ENCODE measurements at places on chromosomes 16 and 17.

GRCh38 chr17:9880582-9880999, 24.5 kb downstream of the RCVRN start:
- no peak for DNase-seq

DNA sequence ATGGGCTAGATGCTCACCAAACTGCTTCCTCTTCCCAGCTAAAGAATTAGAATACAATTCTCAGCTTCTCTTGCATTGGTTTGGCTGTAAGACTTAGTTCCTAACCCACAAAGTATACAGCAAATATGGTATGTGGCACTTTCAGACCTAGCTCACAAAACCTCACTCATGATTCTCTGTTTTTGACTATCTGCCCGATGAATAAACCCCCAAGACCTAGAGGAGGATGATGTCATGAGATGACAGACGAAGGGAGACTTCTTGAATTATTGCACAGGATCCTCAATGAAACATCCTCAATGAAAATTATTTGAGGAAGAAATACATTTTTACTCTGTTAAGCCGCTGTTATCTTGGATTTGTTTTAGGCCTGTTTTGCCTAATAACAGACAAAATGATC, 14.3 kb downstream of the CNOT1 start:
- no peak for DNase-seq

DNA sequence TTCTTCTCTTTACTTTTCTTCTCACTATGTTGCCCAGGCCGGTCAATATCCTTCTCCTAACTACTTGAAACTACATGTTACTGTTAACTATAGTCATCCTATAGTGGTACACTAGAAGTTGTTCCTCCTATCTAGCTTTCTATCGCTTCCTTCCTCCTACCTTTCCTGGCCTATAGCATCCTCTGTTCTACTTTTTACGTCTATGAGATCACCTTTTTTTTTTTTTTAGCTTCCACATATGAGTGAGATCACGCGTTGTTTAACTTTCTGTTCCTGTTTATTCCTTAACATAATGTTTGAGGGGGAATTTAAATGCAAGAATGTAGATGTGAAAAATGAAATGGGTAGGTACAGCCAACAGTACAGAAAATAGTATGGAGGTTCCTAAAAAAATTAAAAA, 30.5 kb upstream of the YPEL2 start:
- DNase-seq, result no peak

GRCh38 chr17:7112510-7113108, 2.0 kb downstream of the ASGR2 start:
- DNase-seq, result no peak

DNA sequence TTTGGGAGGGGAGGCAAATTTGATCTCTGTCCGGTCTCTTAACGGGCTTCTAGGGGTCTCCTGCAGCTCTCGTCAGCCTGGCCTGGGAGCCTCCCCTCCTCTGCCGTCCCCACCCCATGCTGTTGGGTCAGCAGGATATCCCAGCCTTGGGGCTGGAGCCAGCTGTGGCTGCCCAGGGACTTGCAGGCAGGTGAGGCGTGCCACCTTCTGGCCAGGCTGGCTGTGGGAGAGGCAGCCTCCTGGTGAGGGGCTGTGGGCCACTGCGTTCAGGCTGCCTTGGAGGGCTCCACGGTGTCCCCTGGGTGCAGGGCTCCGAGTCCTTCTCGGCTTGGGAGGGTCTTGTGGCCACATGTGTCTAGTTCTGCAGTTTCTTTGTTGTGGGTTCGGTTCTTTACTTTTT, 34.6 kb downstream of the TBCD start:
- no peak for DNase-seq

GRCh38 chr17:77462090-77462489, 321.3 kb downstream of the SEC14L1 start:
- no peak for DNase-seq

- DNase-seq, result no peak
Observed at GRCh38 chr17:66508896-66509844, 206.8 kb downstream of the PRKCA start.

- DNase-seq, result no peak
Observed at GRCh38 chr16:84663433-84664101, 15.3 kb downstream of the KLHL36 start.

DNA sequence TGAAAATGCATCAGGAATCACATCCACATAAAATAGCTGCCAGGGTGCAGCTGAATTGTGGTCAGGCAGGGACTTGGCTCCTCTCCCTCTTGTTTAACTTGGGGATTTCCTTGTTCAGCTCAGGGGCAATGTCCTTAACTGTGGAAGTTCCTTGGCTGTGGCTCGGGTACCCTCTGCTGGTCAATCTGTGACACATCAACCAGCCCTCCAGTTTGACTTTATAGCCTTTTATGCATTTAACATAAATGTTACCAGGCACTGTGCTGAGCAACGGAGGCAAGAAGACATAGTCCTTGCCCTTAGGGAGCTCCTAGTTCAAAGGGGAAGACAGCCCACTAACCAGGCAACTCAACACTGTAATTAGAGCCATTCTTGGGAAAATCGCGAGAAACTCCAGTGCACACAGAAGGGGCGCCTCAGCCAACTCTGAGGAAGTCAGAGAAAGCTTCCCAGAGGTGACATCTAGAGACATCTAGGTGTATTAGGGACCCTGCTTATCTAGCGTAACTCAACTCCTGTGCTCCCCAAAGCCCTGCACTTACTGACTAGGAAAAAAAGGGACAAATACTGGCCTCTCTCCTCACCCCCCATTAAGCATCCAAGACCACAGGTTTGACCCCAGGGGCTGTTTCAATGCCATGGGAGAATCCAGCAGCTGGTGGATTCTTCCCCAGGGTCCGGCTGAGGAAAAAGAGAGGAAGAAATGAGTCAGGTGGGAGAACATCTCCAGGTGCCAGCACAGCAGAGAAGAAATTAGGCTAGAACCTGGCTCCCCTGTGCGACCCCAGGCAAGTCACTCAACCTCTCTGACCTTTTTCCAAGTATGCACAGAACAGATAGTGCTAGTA, 17.3 kb upstream of the EEF2K start:
- peak; percentile 50 for DNase-seq

- DNase-seq, result no peak
Observed at GRCh38 chr16:89900885-89901284, 17.8 kb upstream of the MC1R start.

GRCh38 chr16:65658349-65658748, 536.5 kb upstream of the CDH11 start:
- no peak for DNase-seq

- DNase-seq, result no peak
Observed at GRCh38 chr17:17795296-17795695, 41.5 kb downstream of the SREBF1 start.

GRCh38 chr17:8025176-8025911, 13.5 kb upstream of the ALOX15B start:
- DNase-seq, result no peak

DNA sequence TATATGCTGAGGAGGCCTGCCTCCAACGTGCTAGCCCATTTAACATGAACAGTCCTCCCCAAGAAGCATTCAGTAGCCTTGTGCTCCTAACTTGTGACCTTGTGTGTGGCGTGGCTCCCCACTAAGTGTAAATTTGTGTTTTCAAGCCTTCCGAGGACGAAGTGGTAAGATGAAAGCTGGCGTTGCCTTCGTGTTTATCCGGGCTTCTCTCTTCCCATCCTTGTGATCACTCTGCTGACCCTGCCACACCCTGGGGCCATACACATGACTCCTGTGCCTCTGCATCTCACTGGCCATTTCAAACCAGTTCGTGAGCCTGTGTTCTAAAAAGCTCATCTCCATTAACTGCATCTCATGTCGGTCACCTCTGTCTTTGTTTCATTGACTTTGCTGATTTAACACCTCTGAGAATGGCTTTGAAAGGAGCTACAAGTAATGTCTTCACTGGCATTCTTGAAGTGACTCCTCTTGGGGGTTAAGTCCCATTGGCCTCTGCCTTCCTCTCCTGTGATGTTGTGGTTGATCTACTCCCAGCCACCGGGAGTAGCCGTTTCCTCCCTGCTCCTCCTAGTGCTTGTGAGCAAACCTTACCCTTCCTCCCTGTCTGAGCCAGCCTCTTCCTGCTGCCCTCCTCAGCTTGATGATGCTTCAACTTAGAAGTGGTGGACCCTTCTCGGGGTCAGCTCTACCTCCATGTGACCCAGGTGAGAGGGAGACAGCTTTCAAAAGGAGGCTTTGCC, 27.4 kb upstream of the NAGLU start:
- no peak for DNase-seq

- no peak for DNase-seq
Observed at GRCh38 chr16:89420204-89420603, 70.2 kb downstream of the ANKRD11 start.

DNA sequence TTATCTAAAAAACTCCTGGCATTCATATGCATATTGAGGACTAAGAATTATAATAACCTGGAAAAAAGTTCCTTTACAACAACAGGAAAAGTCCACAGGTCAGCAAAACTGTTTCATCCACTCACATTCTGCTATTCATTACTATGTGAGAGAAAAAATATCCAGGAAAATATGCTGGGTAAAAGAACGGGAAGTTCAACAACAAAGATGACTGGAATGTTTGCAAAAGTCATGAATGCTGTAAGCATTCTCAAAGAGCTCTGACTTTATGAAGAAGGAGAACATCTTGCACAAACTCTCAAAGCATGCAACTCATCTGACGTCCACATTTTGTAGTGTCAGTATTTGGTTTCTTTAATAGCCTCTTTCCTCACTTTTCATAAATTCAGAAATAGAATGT, 56.9 kb upstream of the ALDH3A1 start:
- no peak for DNase-seq

DNA sequence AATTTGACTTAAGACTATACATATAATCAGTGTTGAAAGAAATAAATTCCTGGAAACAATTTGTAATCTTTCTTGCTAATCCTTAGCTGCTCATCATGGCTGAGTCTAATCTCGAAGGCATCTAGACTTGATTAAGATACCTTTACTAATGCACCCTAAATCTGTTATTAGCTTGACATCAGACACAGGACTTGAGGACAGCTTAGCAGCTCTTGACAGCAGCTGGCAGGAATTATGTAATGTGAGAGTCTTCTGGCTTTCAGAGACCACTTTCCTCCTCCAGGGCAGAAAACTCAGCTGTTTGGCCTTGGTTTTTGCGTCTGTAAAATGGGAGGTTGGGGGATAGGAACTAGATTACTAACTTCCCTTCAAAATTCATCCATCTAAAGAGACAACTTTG, 7.1 kb upstream of the MPP2 start:
- DNase-seq, result no peak

DNA sequence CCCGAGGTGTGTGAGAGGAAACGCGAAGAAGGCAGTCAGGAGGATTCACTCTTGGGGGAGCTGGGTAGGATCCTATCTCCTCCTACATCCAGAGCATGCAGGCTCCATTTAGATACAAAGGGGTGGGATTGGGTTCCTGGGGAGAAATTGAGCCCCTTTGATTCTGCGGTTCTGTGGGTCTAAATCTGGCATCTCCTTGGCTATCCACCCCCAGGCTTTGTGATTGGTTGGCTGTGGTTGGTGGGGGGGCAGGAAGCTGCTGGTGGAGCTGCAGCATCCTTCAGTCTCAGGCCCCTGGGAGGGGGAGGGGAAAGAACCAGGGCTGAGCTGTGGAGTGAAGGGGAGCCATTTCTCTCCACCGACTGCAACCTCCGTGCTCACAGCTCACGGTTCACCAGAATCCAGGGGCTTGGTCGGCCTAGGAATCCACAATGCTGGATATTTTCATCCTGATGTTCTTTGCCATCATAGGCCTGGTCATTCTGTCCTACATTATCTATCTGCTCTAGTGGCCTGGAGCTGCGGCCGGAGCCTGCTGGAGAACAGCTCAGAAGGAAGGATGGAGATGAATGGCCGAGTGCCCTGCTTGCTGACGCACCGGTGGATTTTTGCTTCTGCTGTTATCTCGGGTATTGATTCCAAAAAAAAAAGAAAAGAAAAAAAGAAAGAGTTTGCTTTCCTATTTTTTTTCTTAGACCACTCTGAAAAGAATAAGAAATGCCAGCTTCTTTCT, at the start of gene LASP1NB:
Gene LASP1NB, plus strand, starts transcription at position 352 of the 733 bp plus-strand sequence.
- DNase-seq, result peak; percentile 88

DNA sequence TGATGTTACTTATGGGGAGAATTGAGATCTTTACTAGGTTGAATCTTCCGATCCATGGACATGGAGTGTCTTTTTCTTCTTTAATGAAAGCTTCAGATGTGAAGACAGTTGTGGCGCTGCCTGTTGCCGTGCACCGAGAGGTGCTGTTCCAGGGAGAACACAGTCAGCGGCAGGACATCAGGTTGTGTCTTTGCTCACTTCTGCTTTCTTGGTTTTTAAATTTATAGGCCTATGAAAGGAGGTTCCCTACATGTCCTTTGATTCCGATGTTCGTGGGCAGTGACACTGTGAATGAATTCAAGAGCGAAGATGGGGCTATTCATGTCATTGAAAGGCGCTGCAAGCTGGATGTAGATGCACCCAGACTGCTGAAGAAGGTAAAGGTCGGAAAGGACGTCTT, 49.8 kb downstream of the SEC14L1 start:
- no peak for DNase-seq

DNA sequence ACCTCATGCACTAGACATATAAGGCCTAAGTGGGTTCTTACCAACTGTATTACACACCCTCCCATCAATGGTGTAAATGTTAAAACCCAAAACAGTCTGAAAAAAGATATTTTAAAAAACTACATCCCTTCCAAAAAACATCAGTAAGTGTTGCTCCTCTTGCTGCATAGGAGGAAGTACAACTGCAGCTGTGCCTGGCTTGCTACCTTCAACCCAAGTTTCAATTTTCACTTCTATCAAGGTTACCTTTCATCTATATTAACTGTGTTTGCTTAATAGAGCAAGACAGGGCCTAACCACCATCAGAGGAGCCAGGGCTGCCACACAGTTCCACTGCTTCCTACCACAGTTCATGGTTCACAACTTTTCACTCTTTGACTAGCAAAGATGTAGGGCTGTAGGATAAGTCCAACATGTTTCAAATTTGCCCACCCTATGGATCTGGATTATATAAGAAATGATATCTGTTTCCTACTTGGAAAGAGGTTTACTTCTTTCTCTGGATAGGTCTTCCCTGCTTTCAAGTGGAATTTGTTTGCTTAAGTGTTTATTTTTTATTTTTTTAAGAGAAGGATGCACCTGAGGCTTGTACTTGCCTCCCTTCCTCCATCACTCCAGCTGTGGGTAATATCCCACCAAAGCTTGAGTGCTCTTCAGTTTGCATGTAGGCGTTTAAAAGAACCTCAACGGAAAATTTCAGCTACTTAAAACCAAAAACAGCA, 56.7 kb downstream of the GRB7 start:
- no peak for DNase-seq

GRCh38 chr17:34241062-34241461, 14.0 kb upstream of the CCL2 start:
- no peak for DNase-seq

DNA sequence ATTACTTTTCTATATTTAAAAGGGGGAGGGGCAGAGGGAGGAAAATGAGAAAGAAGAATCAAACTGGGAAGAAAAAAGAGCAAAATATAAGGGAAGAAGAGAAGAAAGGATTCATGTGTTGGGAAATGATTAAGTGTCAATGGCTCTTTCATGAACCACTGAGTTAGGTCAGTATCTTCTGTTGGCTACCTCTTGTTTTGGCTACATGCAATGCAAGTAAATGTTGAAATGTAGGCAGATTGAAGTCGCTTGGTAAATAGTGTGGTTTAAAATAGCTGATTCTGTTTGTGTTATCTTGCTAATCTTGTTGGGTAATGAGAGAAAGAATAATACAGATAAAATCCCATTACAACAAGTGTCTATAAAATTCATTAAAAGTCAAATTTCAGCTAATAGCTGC, 27.2 kb downstream of the COX11 start:
- DNase-seq, result no peak

- DNase-seq, result no peak
Observed at GRCh38 chr16:27286451-27286850, 17.9 kb upstream of the NSMCE1 start.
